Stimulated activated CD8-positive, alpha-beta memory T cell treated with anti-CD3 and anti-CD28 coated beads, Interleukin-4, amount 100 ng/mL, for 1 hour (primary cell): ENCODE measurements at places on chromosomes 1 and 21.

DNA sequence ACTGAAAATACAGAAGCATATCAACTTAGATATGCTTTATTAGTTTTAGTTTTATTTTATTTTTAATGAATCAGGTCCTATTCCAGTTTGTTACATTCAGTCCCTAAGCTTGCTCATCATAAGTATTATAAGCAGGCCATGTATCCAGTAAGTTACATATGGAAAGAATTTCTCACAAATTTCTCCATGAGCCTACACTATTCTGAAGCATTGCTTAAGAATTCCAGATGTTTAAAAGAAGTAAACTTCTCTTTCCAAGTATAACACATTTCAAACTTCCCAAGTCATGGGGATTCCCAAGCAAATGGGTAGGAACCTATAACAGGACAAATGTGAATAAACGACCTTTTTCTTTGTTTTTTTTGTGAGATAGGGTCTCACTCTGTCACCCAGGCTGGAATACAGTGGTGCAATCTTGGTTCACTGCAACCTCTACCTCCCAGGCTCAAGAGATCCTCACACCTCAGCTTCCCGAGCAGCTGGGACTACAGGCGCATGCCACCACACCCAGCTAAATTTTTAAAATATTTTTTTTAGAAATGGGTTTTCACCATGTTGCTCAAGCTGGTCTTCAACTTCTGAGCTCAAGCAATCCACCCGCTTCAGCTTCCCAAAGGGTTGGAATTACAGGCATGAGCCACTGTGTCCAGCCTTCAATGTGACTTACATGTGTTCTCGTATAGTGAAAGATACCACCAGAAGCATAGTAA is 39.0 kb downstream of the ST7L start:
- DNase-seq: no peak

- DNase-seq: no peak
Observed at GRCh38 chr1:94398356-94398755, 19.8 kb upstream of the ABCD3 start.

DNA sequence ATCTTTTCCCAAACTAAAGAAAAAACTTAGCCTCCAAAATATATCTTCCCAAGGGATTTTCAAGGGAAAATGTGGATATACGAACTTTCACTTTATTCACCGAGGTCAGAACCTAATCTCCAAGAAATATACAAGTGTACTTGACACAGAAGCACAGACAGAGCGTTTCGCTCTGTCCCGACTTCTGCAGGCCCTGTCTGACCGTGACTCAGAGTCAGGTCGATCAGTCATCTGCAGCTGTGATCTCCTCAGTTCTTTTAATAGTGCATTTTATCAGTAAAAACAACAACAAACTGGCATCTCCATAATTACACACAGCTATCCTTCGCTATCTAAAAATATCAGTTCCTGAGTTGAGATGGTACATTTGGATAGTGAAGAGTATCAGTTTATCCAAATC is 226.6 kb downstream of the TM2D1 start:
- no peak for DNase-seq

GRCh38 chr1:24293392-24294227 is 25.5 kb upstream of the GRHL3 start:
- no peak for DNase-seq

GRCh38 chr21:46431448-46431847 is 27.2 kb upstream of the DIP2A start:
- DNase-seq: no peak

DNA sequence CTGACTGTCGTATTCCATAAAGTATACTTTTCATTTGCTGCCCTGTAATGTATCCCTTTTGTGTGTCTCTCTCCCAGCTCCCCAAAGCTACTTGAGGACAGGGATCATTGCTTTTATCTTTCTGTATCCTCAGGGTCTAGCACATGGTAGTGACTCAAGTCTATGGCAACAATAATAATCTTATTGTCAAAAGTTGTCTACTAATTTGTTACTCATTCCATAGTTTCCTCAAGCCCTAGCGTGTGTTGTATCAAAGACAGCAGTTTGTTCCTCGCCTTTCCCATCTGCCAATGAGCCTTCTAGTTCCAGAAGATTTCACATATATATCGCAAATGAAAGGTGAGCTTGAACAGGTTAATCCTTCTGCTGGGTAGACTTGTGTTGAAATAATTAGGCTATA is 9.8 kb upstream of the SLC30A1 start:
- no peak for DNase-seq
